ENCODE measurements at places on chromosomes 6 and 20. TPM values are rescaled to one million over a fixed set of nuclear protein-coding genes. Genes with fewer than 3 reads are reported as not detected.

- no peak overlapping the region for H3K27ac ChIP-seq
- H3K27me3 ChIP-seq, result peaks cover 11% of the 10 kb centered on the region
- no peaks in the 10 kb centered on the region for H3K36me3 ChIP-seq
- H3K4me3 ChIP-seq, result no peak overlapping the region
- DNase-seq, result no peak
These were observed 59.1 kb upstream of the NT5E start for GRCh38 chr6:85390775-85391174.

DNA sequence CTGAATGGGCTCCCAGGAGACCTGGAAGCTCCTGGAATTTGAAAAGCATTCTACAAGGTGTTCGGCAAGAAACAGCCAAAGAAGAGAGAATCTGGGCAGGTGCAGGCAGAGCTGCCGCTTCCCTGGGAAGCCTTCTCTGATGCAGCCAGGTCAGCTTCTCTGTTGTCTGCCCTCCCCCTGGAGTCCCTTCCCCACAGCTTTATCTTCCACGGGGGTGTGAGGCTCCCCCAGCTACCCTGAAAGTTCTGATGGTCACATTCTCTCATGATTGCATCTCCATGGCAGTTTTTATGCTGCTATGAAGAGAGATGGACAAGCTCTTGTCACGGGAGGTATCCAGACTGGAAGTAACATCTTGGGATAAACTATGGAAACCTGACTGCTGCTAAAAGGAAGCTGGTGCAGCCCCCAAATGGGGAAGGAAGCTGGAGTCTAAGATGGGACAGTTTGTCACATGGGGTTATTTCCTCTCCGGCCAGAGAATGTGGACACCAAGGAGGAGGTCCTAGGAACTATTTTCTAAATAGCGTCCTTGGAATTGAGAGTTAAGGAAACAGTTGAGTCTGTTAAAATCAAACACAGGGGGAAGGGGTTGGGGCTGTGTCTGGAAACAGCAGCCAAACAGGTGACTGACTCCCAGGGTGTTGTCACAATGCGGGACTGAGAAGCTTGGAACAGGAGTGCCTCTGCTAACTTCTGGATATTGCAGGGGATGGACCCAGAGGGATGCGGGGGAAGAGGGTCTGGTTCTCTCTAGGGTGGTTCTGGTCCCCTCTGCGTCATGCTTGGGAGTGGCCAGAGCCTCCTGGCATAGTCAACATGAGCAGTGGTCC, 91.1 kb downstream of the ASXL1 start:
- peak overlapping the region; percentile 76 for H3K27ac ChIP-seq
- no peak overlapping the region for H3K4me3 ChIP-seq
- H3K27me3 ChIP-seq, result peaks cover 11% of the 10 kb centered on the region

DNA sequence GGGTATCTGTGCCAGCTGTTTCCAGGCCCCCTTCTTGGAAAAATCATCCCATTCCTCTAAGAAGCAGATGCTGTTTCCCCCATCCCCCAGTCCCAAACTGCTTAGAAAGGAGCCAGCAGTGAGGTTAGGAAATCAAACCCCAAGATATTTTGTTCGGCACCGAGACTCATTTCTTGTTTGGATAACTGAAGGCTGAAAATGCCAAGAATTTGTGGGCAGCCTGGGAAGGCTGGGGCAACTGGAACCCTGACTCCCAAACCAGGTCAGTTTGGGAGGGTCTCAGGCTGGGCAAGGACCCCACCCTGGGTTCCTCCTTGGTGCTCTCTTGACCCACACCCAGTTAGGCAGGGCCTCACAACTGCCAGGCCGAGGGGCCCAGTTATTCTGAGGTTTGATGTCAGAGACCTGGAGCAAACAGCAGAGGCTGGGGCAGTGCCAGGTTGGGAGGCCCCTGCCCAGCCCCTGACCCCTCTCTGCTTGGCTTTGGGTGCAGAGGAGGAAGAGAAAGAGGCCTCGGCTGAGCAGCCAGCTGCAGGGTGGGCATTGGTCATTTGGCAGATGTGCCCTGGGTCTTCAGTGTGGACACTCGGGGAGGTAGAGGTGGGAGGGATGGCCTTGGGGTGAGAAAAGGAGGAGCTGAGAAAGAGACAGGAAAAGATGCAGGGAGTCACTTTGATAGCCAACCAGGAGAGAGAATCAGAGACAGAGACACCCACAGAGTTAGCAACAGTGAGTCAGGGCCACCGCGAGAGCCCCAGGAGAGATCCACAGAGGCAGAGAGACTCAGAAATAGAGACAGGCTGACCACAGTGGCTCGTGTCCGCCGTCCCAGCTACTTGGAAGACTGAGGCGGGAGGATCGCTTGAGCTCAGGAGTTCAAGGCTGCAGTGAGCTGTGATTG, 5.0 kb downstream of the ANGPT4 start:
- no peaks in the 10 kb centered on the region for H3K4me1 ChIP-seq
- H3K27me3 ChIP-seq, result peaks cover 4% of the 10 kb centered on the region
- H3K27ac ChIP-seq, result no peak overlapping the region
- DNase-seq, result no peak

- no peak overlapping the region for H3K27ac ChIP-seq
- H3K4me3 ChIP-seq, result no peak overlapping the region
- H3K27me3 ChIP-seq, result peaks cover 13% of the 10 kb centered on the region
- no peak for DNase-seq
These were observed 45.3 kb upstream of the ARMH2 start for GRCh38 chr6:24844061-24844460.

- DNase-seq, result no peak
- no peaks in the 10 kb centered on the region for H3K36me3 ChIP-seq
- H3K4me1 ChIP-seq, result no peaks in the 10 kb centered on the region
- no peak overlapping the region for H3K4me3 ChIP-seq
- H3K27ac ChIP-seq, result no peak overlapping the region
These were observed 70.1 kb downstream of the ISM1 start for GRCh38 chr20:13291157-13291556.

CAPN11 gene
- polyA plus RNA-seq, result not detected

DNA sequence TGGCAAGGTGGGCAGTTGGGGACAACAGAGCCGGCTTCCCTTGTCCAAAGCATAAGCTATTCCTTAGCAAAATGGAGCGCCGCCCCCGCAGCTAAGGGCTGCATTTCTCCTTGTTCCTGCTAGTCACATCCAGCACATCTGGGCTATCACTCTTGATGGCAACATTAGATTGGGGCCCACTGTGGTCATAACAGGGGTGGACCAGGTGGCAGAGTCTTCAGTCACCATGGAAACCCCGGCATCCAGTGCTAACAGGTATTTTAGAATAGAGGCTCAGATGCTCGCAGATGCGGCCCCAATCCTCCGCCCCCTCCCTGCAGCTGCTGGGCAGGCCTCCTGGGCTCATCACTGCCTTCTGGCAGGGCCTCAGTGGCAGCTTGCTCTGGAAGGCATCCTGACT, 168.2 kb upstream of the PROKR2 start:
- H3K36me3 ChIP-seq, result peaks cover 3% of the 10 kb centered on the region
- DNase-seq, result no peak
- H3K4me3 ChIP-seq, result no peak overlapping the region
- H3K4me1 ChIP-seq, result peaks cover 11% of the 10 kb centered on the region

GRCh38 chr6:86722131-86722530, 215.2 kb upstream of the HTR1E start:
- no peaks in the 10 kb centered on the region for H3K4me1 ChIP-seq
- no peaks in the 10 kb centered on the region for H3K36me3 ChIP-seq
- DNase-seq, result no peak
